Renal pelvis (tissue), 12 donors: ENCODE measurements at places on chromosomes 4 and X.
A peak's percentile ranks its signal among the peaks of the same experiment; 100 is the strongest.

DNA sequence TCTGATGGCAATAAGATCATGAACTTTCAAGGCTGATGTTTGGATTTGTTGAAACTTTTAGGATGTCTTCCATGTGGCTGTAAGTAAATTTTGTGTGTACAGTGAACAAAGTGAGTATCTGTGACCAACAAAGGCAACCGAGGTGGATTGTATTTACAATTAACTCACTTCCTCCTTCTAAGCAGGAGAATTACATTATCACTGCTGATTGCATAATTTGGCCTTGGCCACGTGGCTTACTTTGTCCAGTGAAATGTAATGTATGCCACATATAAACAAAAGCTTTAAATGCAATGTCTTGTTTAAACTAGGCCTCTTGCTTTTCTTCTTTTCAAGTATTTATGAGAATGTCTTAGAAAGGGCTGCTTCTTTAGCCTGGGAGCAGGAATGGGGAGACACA, 66.3 kb upstream of the MAD2L1 start:
- DNase-seq: no peak

DNA sequence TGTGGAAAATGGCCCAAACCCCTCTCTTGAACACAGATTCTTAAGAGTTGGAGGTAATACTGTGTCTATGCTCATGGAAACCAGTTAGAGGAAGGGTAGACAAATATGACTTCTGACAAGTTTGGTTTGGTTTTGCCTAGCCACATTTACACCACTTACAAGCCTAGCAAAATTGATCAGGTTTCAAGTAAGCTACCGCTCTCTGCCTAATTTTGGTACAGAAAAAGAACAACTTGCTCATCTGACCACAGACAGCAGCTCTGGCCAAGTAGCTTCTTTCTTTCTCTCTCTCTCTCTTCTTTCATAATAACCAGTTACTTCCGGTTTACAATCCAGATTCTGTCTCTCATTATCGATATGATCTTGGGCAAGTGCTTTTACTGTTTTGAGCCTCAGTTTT, 260.0 kb downstream of the GLUD2 start:
- DNase-seq: no peak

DNA sequence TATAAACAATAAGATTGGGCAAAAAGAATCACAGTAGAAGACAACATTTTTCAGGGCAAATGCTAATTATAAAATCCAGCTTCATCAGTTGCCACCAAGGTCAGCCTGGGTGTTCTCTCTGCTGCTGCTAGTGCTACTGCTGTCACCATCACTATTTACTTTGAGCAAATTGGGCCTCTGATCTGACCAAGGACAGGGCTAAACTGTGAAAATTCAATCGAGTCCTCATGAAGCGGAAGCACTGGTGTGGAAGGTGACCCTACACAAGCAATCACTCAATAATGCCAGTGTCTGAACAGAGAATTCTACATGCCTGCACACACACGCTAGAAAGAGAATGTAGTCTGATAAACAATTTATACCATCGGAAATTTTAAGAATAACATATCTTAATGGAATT, 122.9 kb upstream of the TTC29 start:
- no peak for DNase-seq

- DNase-seq: peak; percentile 27
Observed at GRCh38 chrX:31266203-31267076, 194.6 kb upstream of the FTHL17 start.

DNA sequence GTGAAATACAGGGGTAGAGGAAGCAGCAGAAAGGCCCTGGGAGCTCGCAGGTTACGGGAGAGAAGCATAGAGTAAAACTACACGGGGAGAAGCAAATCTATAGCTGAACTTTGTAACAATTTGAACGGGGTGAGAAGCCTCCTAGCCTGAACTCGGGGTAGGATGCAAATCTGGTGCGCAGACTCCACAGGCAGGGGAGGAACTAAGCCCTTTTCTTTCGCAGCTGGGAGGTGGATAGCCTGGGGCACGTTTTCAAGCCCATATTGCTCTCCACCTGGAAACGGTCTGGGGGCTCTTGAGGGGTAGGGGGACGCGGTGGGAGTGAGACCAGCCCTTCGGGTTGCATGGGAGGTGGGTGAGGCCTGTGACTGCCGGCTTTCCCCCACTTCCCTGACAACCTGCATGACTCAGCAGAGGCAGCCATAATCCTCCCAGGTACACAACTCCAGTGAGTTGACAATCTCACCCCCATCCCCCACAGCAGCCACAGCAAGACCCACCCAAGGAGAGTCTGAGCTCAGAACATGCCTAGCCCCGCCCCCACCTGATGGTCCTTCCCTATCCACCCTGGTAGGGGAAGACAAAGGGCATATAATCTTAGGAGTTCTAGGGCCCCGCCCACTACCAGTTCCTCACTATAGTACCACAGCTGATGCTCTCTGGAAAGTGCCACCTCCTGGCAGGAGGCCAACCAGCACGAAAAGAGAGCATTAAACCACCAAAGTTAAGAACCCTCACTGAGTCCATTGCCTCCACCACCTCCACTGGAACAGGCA, 29.9 kb downstream of the SOWAHB start:
- DNase-seq: no peak

DNA sequence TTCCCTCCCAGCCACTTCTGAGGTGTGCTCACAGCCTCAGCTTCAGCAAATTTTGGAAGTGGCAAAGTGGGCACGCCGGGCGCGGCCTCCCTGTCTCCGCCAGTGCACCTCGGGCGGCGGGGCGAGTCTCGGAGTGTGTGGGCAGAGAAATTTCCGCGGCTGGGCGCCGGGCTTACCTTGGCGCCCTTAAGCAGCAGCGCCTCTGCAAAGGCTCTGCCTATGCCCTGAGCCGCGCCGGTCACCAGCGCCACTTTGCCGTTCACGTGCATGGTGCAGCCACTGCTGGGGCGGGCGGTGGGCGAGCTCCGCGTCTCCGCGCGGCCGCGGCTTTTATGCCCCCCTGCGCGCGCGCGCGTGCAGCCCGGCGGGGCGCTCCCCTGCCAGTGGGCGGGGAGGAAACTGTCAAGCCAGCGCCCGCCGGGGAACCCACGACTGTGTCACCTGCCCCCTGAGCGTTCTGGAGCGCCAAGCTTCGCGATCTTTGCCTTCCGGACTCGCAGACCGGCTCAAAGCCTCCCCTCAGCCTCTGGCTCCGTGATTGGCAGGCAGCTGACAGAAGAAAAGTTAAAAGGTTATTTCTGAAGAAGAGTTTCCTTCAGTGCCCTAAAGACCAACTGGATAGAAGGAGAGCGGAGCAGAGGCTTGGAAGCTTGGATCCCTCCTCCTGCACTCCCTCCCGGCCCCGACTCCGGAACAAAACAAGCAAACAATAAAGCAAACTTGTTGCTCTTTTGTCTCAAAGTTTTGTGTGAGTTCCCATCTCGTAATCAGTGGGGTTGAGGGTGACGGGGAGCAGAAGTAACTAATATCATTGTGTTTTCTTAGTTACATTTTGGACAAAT, at the start of gene HPGD:
TSS of gene HPGD (minus strand) at position 306 of the 842 bp plus-strand sequence. CDS start at position 269, 37 bp downstream.
- DNase-seq: peak; percentile 50

DNA sequence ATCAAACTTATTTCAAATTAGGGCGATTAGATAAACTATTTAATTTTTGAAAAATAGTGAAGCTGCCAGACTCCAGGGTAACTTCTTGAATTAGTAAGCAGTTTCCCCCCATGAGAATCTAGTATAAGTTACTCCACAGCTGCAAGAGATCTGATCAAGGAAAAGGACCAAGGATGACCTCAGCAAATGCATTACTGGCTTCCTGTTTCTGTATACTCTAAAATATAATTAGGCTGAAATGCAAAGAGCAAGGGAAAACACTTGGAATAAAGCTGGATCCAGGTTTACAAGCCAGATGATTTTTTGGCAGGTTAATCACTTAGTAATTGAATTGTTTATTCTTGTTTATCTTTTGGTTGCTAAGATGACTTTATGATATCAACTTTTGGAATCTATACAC, 13.4 kb upstream of the P2RY10 start:
- DNase-seq: peak; percentile 17

- peak; percentile 44 for DNase-seq
Observed at GRCh38 chr4:53592686-53593501, 1.6 kb upstream of the LNX1 start.

DNA sequence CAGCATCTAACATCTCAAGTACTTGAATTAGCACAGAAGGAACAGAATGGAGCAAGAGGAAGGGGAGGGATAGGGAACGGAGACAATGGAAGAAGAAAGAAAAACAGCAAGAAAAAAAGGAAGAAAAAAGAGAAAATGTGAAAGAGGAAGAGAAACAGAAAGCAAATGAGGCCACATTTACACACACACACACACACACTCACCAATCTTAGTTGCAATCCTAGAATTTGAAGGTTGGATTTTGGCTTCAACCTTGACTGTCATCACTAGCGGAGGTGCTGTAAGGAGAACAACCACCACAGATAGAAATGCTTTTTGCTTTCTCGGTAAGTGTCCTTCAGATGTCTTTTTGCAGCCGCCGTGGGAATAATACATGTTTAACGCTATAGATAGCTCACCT, 327.1 kb upstream of the NWD2 start:
- no peak for DNase-seq

- peak; percentile 37 for DNase-seq
Observed at GRCh38 chr4:71229477-71230270, 109.1 kb upstream of the SLC4A4 start.

GRCh38 chrX:109992203-109992602, 10.7 kb upstream of the TMEM164 start:
- no peak for DNase-seq

DNA sequence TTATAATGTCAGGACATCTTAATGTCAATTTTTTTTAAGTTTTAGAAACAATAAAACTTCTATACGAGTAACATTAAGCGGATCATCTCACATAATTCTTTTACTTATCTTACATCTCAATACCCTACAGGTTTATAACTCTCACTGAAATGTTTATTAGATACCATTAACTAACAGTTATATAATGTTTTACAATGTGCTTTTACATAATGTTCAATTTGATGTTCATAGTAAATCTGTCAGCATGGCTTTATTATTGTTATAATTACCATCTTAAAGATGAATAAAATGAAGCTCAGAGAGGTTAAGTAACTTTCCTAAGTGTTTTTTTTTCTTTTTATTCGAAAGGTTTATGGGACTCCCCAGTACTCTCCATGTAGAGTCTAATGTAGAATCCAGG, 33.9 kb upstream of the WDFY3 start:
- DNase-seq: no peak

DNA sequence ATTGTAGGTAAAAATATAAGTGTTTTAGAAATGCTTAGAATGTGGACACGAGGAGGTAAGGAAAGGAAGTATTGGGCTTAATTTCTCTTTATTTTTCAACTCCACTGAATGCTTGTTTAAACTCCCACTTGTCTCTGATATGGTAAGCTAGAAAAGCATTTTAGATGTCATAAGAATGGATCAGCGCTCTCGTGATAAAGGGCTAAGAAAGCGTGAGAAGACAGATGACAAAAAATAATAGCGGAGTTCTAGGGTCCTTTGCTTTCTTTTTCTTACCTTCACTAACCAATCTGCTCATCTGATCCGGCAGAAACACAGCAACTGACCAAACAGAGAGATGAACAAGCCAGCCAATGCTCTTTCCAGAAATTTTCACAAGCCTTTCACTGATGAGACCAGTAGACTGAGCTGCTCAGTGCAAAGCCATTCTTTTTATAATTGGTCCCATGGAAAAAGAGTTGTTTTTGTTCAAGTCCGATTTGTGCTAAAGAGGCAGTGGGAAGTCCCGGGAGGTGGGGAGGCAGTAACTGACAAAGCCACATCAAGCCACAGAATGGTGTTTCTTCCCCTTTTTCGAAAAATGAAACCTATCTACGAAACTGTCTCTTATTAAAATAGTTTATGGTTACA, at the start of gene TASL:
TSS of gene TASL (minus strand) at position 405 of the 630 bp plus-strand sequence. CDS start 17,411 bp downstream, outside the sequence.
- no peak for DNase-seq

DNA sequence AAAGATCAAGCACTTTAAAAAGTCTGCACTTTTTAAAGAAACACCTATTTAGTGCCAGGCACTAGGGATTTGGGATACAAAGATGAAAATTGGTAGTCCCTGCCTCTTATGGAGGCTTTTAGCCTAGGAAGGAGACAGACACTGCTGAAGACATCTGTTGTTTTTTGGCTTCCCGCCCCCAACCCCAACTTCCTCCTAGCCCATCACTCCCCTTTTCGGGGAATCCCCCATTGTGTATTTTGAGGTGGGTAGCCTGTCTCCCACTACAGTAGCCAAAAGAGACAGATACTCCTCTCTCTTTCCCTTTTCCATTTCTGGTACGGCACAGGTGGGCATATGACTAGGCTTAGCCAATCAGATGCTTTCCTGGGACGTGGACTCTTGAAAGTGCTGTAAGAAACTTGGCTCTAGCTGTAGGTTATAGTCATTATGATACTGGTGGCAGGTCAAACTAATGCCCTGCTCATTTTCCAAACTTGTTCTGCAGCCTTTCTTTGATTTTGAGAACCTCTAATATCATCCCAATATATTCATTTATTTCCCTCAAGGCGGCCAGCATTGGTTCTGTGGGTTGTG, 194.6 kb upstream of the RBPJ start:
- no peak for DNase-seq

DNA sequence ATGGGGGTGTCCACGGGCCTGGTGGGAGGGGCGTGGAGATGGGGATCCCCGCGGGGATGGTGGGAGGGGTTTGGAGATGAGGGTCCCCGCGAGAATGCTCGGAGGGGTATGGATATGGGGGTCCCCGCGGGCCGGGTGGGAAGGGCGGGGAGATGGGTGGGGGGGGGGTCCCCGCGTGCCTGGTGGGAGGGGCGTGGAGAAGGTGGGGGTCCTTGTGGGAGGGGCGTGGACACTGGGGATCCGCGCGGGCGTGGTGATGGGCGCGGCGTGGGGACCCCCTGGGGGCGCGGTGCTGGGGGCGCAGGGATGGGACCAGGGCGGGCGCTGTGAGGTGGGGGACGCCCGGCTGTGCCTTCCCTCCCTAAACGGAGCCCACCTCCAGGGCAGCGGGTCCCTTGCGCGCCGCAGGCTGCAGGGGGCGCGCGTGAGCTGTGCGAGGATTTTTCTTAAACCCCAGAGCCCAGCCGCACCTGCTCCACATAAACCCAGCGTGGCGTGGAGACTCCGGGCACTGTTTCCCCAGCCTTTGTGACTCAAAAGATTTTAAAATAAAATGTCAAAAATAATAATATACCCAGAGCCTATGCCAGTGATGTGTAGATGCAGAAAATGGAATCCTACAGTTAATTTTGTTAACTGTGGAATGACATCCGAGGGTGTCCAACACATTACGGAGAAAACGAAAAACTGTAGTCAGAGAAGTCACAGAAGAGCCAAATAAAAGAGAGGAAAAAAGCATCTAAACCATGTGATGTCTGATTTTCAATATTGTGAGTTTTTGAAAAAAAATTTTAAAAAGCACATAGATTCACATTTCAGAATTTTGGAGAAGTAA, 1.5 kb upstream of the ASMTL start:
- peak; percentile 80 for DNase-seq

- no peak for DNase-seq
Observed at GRCh38 chrX:66654411-66654810, 15.5 kb upstream of the EDA2R start.

- DNase-seq: no peak
Observed at GRCh38 chr4:7515390-7515902, 80.7 kb upstream of the PSAPL1 start.

GRCh38 chr4:2301806-2302205, 39.9 kb upstream of the MXD4 start:
- no peak for DNase-seq
